ENCODE measurements at places on chromosomes 11 and 22.

DNA sequence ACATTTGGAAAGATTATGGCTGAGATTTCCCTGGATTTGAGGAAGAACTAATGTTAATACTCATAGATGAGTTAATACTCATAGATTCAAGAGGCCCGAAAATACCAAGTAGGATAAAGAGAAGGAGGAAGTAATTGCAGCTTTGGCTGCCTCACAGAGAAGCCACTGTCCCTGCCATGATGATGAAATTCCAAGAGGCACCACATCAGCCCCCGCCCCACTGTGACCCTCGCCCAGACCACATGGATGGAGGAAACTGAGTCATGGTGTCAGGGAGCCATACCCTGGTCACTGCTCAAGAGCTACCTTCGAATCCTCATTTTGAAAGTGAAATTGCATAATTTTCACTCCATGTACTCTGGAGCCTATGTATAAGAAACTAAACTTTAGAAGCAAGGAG, 92.9 kb upstream of the SLC22A12 start:
- DNase-seq, result no peak

DNA sequence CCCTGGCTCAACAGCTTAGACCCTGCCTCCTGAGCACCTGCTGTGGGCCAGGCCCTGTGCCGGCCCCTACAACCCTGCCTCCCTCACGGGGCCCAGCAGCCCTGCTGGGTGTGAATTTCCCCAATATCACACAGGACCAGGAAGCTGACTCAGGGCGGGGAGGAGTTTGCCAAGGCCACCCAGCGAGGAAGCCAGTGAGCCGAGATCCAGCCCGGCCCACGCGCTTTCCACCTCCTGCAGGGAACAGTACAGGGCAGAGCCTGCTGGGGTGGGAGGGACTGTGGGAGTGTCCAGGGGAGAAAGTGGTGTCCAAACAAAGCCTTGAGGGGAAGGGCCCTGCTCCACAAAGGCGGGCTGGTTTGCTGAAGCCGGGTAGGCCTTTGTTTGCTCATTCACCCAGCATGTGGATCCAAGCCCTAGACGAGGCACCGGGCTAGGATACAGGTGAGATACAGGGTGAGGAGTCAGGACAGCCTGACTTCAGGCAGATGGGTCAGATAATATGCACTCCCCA, 26.8 kb downstream of the RPL3 start:
- DNase-seq, result peak; percentile 86

- DNase-seq, result no peak
Measured at GRCh38 chr22:22001664-22002525, 19.3 kb upstream of the TOP3B start.

GRCh38 chr11:77249427-77249826, 52.1 kb downstream of the GDPD4 start:
- no peak for DNase-seq

DNA sequence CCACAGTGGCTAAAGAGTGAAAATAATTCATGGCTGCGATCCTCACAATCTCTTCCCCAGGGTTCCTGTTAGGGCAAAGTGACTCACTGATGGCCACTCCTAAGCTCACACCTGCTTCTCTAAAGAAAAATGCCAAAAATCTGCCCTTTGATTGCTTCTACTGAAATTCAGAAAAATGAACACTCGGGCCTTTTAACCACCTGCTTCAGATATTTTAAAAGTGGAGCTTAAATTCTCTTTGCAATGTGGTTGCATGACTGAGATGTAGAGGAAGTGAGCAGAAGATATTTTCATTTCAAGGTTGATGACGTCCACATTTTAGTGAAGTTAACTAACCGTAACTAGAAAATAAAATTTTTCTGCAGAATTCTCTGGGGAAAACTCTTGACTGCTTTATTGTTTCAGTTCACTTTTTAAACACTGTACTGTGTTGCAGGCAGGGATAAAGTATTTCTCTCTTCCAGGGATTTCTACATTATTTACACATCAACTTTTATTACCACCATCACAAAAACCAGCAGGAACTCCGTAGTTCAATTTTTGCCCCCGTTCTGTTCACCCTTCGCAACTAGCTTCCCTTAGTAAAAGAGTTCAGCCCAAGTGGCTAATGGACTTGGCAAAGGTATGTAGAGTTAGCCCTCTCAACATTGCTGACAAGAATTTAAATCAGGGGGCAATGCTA, 8.5 kb downstream of the RAB30 start:
- DNase-seq, result peak; percentile 7

DNA sequence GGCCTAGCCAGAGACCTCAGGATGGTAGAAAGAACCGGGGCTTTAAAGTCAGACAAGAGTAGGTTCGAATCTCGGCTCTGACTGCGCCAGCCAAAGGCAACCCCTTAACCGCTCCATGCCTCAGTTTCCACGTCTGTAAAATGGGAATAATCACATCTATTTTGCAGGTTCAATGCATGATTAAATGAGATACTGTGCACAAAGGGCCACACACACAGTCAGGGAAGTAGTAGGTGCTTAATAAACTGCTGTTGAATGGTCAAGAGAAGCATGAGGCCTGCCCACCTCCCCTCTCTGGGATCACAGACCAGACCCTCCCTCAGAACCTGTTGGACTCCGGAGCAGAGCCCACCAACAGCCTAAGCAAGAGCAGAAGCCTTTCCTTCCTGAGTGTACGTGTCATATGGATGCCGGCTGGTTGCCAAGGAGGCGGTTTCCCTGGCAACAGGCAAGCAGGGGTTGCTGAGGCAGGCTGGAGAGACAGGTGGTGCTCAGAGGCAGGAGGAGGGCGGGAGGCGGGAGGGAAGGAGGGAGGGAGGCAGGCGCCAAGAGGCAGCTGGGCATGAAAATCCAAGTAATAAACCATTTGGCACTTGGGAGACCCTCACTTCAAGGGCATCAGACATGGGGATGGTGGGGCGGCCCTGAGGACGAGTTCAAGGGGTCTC, 43.9 kb downstream of the NFAM1 start:
- peak; percentile 79 for DNase-seq

DNA sequence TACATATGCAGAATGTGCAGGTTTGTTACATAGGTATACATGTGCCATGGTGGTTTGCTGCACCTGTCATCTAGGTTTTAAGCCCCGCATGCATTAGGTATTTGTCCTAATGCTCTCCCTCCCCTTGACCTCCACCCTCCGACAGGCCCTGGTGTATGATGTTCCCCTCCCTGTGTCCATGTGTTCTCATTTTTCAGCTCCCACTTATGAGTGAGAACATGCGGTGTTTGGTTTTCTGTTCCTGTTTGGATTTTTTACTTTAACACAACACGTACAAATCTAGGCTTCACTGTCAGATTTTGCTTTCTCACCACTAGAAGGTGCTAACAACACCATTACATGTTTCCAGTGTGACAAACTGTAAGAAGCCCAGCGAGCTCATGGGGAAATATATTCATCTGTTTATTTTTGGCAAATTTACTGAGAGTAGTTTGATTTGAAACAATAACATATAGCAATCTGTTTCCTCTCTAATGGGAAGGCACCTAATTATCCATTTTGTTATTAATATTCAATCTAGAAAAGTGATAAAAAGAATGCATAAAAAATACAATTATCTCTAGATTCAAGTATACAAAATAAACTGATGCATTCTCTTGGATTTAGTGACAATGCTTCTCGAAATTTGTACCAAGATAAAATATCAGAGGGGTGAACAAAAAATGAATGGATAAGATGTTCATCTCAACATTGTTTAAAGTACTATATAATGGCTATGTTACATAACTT, 23.2 kb upstream of the BIRC3 start:
- peak; percentile 75 for DNase-seq

All from Ammon's horn (tissue), 1 donor.